ENCODE measurements at places on chromosomes 16 and 17. TPM values are rescaled to one million over a fixed set of nuclear protein-coding genes. Genes with fewer than 3 reads are reported as not detected.

GRCh38 chr17:72419866-72420774, 299.3 kb downstream of the SOX9 start:
- H3K27ac ChIP-seq = no peak overlapping the region
- peaks cover 23% of the 10 kb centered on the region for H3K4me1 ChIP-seq
- H3K36me3 ChIP-seq = no peaks in the 10 kb centered on the region
- no peaks in the 10 kb centered on the region for H3K27me3 ChIP-seq
- no peak for DNase-seq

Gene TAT
- not detected for polyA plus RNA-seq

- no peaks in the 10 kb centered on the region for H3K36me3 ChIP-seq
- H3K27me3 ChIP-seq = peaks cover 3% of the 10 kb centered on the region
- DNase-seq = no peak
- peaks cover 6% of the 10 kb centered on the region for H3K4me1 ChIP-seq
- no peak overlapping the region for H3K4me3 ChIP-seq
- no peak overlapping the region for H3K27ac ChIP-seq
Measured at GRCh38 chr17:19485800-19486340, 47.8 kb upstream of the SLC47A1 start.

Gene KRTAP2-1
- not detected for polyA plus RNA-seq

DNA sequence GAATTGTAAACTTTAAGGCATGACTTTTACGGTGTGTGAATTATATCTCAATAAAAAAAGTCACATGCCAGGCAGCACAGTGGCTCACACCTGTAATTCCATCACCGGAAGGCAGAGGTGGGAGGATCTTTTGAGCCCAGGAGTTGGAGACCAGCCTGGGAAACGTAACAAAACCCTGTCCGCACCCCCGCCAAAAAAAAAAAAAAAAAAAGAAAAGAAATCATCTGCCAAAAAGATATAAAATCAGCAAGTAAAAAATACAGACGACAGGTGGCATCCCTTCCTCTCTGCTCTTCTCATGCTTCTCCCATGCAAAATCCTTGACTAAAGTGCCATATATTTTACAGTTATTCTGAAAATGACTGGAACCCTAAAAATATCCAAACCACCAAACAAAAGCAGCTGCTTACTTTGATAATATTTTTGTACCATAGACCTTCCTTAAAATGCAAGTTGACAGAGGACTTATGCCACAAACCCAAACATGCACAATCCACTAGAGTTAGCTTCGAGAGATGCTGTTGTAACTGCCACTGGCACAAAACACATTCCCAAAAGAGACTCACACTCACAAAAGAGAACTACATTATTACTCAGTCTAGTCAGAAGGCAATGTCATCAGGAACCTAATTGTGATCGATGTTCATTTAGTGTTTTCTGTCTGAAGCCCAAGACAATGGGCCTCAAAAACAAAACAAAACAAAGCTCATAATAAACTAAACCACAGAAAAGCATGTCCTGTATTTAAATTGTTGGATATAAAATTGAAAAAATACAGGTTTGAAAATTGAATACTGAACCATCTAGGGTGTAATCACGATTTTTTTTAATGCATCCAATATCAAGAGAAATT, 2.4 kb downstream of the CRLF3 start:
- no peak overlapping the region for H3K4me3 ChIP-seq
- no peaks in the 10 kb centered on the region for H3K36me3 ChIP-seq
- no peak for DNase-seq
- H3K27ac ChIP-seq = no peak overlapping the region
- H3K4me1 ChIP-seq = peaks cover 3% of the 10 kb centered on the region
- no peaks in the 10 kb centered on the region for H3K27me3 ChIP-seq

DNA sequence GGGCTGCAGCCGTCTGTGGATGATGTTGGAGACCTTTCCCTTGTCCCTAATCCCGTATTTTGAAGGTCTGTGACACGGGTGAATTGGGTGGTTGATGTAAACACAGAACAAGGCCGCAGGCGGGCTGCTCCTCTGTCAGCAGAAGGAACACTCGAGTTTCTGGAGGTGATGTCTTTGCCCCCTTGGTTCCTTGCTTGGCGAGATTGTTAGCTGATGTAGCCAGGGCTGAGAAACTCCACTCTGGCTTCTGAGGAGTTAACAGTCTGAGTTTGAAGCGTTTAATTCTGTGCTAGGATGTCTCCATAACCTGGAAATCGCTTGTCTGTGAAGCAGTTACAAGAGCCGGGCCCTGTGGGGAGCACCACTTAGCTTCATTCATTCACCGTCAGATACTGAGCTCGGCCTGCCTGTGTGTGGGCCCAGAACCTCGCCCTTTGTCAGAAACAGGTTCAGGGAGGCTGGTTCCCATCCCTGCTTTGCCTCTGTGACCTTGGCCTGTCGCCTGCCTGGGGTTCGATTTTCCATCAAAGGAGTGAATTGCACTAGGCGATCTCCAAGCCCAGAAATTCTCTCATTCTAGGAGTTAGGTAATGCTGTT, 1.3 kb downstream of the MAPK8IP3 start:
- H3K4me1 ChIP-seq = peaks cover 14% of the 10 kb centered on the region
- peak; percentile 40 for DNase-seq
- H3K36me3 ChIP-seq = peaks cover 3% of the 10 kb centered on the region
- H3K27me3 ChIP-seq = no peaks in the 10 kb centered on the region
